Activated naive CD8-positive, alpha-beta T cell treated with anti-CD3 and anti-CD28 coated beads, Interleukin-2, amount 10 ng/mL, durations not matched to agents 7 days and 5 days (primary cell): ENCODE measurements at places on chromosomes 2 and 18. TPM values are rescaled to one million over a fixed set of nuclear protein-coding genes. Genes with fewer than 3 reads are reported as not detected.

The ANKRD53 gene
- total RNA-seq = 0.33 TPM

The LANCL1 gene
- total RNA-seq = 39.9 TPM

The LAMA1 gene
- not detected for total RNA-seq

The CRYGD gene
- not detected for total RNA-seq

The MTIF2 gene
- total RNA-seq = 32.8 TPM

DNA sequence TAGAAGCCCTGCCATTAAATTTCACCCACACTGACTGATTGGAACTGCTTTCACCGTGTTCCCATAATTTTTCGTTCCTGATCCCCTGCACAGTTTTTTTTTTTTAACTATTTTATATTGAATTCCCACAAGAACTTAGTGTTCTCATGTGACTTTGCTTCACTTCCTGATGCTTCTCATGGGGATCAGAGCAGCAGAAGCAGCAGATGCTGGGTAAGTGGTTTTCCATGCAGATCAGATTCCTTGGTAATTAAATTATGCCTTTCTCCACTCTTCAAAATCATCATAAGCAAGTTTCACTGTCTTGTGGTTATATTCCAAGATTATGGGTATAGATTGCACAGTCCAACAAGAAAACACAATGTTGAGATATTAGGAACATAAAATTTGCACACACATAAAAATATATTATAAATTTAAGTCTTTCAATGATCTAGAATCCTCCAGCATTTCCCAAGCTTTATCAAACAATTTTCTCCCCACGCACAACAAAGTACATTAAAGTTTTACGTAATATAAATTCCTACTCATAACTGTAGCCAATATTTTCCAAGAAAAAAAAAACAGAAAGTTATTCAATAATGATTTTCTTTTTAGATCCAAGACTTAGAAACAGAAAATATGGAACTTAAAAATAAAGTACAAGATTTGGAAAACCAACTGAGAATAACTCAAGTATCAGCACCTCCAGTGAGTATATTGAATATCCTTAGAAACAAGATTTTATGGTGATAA, 277.9 kb downstream of the GULP1 start:
- no peak for DNase-seq

GRCh38 chr18:77208964-77209363, 40.7 kb upstream of the GALR1 start:
- DNase-seq = no peak

DNA sequence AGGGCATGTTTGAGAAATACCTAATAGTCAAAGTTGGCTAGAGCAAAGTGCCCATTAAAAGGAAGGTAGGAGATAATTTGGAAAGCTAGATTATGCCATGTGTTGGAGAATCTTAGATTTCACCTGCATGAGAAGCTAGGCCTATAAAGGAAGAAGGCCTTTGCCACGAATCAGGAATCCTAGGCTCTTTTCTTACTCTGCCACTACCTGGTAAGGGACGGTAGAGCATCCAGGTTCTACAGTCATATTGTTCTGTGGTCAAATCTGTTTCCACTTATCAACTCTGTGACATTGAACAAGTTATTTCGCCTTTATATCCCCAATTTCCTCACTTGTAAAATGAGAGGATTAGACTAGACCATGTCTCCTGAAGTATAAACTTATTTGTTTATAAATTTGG, 3.6 kb upstream of the KCNJ3 start:
- DNase-seq = no peak

GRCh38 chr2:129902731-129903585, 76.5 kb upstream of the RAB6C start:
- no peak for DNase-seq

GRCh38 chr2:23078784-23079434, 306.1 kb upstream of the KLHL29 start:
- no peak for DNase-seq

- DNase-seq = no peak
Observed at GRCh38 chr2:161265874-161266273, 42.4 kb upstream of the PSMD14 start.

DNA sequence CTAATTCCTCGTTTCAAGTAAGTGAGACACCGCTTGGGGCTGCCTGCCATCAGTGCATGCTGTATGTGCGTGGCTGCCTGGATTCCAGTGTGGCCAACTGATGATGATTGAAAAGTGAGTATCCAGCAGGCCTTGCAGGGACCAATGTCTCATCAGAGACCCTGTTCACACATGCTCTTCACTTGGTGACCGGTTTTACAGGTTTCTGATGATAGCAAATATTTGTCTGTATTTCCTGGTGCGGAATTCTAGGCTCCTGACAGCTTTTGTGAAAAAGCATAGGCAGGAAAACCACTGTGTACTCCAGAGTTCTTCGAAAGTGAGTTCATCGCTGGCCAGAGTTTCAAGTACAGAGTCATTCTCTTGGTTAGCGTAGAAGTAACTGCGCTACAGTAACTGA, 13.8 kb upstream of the YWHAQ start:
- no peak for DNase-seq

DNA sequence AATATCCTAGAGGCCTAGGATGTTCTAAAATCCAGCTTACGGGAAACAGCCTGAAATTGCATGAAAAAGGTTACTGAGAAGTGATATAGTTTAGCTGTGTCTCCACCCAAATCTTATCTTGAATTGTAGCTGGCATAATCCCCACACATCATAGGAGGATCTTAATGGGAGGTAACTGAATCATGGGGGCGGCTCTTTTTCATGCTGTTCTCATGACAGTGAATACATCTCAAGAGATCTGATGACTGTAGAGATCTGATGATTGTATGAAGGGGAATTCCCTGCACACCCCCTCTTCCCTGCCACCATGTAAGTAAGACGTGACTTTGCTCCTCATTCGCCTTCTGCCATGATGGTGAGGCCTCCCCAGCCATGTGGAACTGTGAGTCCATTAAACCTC, 385.6 kb upstream of the ID2 start:
- DNase-seq = no peak

DNA sequence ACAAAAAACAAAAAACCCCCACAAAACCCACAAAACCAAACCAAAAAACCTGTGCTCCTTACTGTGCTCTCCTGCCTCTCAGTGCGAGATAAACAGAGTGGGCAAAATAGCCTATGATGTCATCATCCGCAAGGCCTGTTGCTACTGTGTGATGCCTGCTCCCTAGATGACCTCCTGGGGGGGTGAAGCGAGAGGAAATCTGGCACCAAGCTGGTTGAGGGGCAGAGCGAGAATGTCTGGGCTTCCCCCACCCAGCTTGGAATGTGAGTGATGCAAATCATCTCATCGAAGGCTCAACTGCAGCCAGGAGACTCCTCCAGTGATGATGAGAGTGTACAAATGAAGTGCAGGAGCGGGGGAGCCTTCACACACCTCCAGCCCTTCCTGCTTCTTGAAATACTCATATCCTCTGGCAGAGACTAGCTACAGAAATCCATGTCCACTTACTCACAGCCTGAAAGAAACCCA, 57.7 kb upstream of the MAP4K3 start:
- DNase-seq = no peak
